Stimulated activated CD4-positive, alpha-beta T cell treated with anti-CD3 and anti-CD28 coated beads, TNF-alpha, amount 100 ng/mL, for 4 hours (primary cell): ENCODE measurements at places on chromosomes 4 and X.

DNA sequence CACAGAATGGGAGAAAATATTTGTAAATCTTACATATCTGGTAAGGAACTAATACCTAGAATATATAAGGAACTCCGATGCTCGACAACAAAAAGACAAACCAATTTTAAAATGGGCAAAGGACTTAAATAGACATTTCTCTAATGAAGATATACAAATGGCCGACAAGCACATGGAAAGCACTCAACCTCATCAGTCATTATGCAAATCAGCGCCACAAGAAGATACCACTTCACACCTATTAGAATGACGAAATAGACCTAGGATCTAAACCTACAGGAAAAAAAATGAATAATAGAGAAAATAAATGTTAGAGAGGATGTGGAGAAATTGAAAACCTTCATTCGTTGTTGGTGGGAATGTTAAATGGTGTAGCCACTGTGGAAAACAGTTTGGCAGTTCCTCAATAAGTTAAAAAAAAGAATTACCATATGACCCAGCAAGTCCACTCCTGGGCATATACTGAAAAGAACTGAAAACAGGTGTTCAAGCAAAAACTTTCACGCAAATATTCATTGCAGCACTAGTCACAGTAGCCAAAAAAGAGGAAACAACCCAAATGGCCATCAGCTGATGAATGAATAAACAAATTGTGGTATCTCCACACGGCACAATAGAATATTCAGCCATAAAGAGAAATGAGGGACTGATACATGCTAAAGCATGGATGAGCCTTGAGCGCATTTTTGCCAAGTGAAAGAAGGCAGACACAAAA, 57.3 kb upstream of the WDR19 start:
- DNase-seq: no peak

- no peak for DNase-seq
These were observed 144.2 kb downstream of the CHRNA9 start for GRCh38 chr4:40479378-40479777.

DNA sequence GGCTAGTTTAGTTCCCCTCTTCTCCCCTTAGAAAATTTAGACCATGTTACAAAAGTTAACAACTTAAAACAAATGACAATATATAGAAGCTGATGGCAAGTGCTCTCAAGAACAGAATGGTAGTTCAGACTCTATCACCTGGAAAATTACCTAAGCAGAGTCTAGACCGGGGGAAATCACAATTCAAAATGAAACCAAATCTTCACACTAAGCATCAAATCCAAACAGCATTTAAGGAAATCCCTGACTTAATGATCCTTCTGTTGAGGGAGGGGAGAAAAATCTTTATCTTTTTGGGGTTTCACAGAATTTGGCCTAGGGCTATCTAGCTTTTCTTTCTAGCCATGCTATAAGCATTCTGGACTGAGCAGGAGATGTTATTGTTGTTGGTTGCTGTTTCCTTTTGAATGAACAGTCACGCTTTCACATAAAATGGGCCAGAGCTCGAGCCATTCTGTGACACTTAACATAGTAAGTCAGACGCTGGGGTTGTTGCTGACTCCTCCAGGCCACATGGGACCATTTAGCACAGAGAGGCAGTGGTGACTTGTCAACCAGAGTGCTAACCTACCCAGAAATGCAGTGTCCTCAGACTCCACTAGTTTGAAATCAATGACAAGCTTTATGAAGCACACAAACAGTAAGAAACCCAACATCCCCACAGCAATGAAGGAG, 16.0 kb upstream of the LSM6 start:
- no peak for DNase-seq

GRCh38 chrX:131789664-131790063, 233.4 kb upstream of the STK26 start:
- DNase-seq: no peak

- DNase-seq: no peak
These were observed 12.2 kb downstream of the WDR1 start for GRCh38 chr4:10104211-10104990.

DNA sequence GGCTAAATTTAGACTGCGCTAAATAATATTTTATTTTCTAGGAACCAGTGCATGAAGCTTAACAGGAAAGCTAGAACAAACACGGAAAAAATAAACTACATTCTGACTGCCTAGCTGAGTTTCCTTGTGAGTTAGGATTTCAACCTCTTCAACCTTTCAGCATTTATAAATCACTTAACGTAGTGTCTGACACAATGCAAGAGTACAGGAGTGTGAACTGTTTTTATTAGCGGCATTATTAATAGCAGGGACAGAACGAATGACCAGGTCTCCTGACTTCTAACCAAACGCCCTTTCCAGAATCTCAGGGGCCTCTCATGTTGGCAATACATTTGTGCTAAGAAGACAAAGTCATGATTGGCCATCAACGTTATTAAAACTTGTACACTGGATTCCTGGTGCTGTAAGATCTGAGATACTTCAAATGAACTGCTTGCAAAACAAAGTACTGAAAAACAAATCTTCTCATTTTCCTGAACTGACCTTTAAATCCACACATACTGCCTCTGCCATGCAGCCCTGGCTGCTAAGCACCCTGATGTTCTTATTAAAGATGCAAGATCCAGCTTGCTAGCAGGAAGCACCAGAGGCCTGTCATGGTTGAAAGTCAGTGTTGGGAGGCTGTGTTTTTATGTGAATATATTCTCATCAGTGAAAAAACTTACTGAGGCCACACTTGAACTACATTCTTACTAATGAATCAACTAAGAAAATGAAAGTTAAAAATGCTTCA, 380.4 kb upstream of the CPEB2 start:
- DNase-seq: no peak

- DNase-seq: no peak
These were observed 98.9 kb downstream of the HPGD start for GRCh38 chr4:174423257-174423944.

DNA sequence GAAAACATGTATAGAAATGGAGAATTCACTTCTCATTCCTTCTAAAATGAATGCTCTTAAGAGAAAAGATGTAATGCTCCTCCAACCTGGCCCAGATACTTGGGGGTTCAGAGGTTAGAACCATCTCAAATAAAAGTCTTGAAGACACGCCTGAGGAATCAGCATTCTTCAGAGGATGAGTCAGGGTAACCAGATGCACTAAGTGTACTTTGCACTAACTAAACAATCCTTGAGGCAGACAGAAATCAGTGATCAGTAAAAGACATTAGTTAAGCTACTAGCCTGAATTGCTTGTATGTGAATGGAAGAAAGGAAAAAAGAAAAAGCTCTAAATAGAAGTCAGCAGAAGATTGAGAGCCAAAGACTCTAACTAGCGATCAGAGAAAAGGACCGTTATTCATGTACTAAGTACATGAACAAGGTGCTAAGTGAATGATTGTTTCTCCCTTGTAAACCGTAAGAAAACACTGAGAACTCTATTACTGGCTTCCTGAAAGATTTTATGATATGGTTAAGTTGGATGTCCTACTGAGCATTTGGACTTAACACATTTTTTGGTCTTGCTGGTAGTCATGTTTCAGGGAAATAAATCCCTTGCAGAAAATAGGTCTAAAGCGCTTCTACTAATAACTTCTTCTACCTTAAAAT, 738.3 kb downstream of the STPG2 start:
- DNase-seq: no peak

DNA sequence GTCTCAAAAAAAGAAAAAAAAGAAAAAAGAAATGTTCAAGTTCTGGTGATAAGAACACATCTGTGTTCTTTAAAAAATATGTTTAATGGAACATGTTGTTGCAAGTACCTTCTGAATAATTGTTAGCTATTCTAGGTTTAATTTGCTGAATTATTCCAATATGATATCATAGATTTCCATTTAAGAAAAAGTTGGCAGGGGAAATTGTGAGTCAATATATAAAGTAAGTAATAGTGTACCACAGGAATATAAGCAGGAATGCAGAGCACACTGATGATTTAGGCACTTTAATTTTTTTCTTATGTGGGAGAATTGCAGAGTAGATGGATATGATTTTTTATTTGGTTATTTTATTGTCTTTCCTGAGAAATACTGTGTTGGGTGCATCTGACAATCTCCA, 190.7 kb downstream of the RPA4 start:
- DNase-seq: no peak

- DNase-seq: no peak
These were observed 82.6 kb downstream of the LUZP4 start for GRCh38 chrX:115372152-115372551.

- no peak for DNase-seq
These were observed 91.7 kb downstream of the SPATA18 start for GRCh38 chr4:52142816-52143215.

DNA sequence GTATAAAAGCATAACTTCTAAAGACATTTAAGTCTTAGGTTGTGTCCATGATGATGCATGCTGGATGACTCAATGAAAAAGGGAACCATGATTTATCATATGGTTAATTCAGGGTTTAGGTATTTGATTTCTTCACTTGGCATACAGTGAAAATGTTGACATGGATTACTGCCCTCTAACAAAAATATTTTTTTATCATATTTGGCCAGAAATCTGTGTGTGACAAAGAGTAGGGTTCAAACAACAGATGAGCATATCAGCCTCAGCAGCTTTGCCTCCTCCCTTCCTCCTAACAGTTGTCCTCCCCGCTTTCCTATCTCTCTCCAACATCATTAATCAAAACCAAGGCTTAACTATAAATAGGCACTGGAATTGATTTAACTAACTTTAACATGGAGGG, 46.3 kb downstream of the ARHGAP6 start:
- no peak for DNase-seq

DNA sequence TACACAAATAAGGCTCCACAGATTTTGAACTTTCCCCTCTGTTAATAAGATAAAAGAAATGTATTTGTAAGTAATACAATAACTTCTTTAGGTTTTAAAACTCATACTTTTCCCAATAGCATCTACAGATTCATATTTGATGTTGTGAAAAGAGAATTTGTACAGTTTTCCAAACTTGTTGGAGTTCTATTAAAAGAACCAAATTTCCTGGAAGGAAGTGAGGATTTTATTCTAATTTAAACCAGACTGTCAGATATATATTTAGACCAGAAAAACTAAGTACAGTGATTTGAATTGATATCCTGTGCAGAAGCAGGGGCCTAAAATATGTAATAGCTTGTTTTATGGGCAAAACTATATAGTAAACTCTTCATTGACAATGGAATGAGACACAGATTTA, 53.7 kb downstream of the NAA11 start:
- DNase-seq: no peak

- no peak for DNase-seq
These were observed 80.0 kb upstream of the NALF2 start for GRCh38 chrX:69424161-69424560.

GRCh38 chrX:100350704-100351489, 59.2 kb downstream of the PCDH19 start:
- no peak for DNase-seq

DNA sequence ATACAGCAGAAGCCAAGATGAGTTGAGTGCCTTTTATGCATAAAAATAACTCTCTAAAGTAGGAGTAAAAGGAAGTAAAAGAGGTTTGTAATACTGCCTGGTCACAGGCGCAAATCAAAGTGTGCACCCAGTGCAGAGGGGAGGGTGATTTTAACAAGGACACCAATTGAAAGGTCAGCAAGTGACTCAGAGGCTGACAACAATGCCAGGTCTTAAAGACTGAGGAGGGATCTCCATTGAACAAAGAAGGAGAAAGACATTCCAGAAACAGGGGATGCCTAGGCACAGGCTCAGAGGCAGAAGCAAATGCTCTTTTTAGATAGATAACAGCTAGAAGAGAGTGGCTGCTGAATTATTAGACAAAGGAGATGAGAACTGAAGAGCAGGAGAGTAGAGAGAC, 297.4 kb upstream of the VCX start:
- DNase-seq: no peak

DNA sequence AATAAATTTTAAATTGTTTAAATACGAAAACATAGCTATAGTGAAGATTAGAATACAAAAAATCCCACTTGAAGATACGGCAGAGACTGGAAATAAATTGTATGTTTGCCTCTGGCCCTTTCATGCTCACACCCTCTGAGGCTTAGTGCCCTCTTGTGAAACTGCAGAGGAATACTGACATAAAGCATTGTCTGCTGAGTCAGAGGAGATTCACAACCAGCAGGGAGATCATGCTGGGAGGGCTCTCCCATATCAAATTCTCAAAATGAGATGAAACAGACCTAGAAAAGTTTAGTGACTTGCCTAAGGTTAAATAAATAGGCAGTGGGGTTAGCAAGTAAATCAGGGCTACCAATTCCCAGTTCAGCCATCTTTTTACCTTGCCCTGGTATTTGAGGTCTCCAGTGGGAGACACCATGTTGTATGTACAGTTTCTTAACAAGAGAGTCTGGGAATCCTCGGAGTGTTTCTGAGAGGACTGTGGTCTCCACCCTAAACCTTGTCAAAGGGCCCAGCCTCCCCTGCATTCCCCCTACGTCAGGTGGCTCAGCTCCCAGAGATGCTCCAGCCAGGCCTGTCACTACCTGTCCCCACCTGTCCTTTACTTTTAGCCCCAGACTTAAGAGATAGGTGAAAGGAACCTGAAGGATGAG, 581.4 kb upstream of the DIPK2B start:
- no peak for DNase-seq

- no peak for DNase-seq
These were observed 1.9 kb upstream of the DCK start for GRCh38 chr4:70991596-70991995.

DNA sequence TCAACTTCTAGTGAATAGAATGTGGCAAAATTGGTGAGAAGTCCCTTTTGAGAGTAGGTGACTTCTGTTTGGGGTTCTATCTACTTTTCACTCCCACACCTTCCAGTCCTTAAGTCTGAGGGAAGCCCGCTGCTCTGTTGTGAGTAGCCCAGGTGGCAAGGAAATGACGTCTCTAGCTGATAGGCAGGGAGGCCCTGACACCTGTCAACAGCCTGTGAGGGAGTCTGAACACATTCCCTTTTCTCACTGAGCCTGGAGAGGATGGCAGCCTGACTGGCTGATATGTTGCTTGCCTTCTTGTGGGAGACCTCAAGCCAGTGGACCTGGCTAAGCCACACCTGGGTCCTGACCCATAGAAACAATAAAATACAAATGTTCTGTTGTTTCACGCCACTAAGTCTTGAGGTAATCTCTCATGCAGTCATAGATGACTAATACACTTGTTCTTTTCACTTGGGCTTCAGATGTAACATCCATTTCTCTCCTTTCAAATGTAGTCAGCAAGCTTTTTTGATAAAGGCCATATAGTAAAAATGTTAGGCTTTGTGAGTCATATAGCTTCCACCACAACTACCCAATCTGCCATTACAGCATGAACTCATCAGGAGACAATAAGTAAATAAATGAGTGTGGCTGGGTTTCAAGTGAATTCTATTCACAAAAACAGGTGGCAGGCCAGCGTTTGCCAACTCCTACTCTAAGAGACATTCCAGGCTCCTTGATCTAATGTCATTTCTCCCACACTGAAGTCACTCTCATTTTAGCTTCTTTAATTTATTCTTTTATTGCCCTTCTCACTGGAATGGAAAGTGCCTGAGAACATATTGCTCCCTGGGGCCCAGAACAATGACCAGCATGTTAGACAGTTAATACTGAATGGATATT, 265.1 kb upstream of the MAD2L1 start:
- no peak for DNase-seq

DNA sequence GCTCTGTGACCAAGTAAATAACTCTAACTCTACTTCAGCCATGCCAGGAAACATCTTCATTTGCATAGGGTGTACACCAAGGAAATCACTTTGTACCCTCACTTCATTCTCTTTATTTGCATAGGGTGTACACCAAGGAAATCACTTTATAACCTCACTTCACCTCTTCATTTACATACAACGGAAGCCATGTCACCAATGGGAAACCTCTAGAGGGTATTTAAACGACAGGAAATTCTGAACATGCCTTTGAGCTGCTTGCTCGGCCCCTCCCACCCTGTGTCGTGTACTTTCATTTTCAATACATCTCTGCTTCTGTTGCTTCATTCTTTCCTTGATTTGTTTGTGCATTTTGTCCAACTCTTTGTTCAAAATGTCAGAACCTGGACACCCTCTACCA, 848.1 kb upstream of the FRG1 start:
- DNase-seq: no peak
